A549 treated with CpdA at 1 μM for 4 hours (cell line): ENCODE measurements at places on chromosomes 7 and 10. TPM values are rescaled to one million over a fixed set of nuclear protein-coding genes. Genes with fewer than 3 reads are reported as not detected.

Gene GPC2
- 0.24 to 1.4 TPM (median 0.67 TPM) in 5 replicates for total RNA-seq

Gene ENTPD1
- total RNA-seq: 0.02 to 0.10 TPM in 2 of 5 replicates, not detected in the others

Gene RGR
- not detected in 5 replicates for total RNA-seq

Gene POR
- total RNA-seq: 119 to 162 TPM (median 158 TPM) in 5 replicates

Gene CRHR2
- 0.03 TPM in 1 of 5 replicates, not detected in the others for total RNA-seq

Gene TMEM229A
- not detected in 5 replicates for total RNA-seq

Gene CFAP46
- total RNA-seq: 1.0 to 1.5 TPM (median 1.3 TPM) in 5 replicates

Gene FAM25G
- total RNA-seq: 1.1 to 2.6 TPM (median 1.4 TPM) in 4 of 5 replicates, not detected in the other

Gene SFTPA1
- total RNA-seq: not detected in 5 replicates

Gene CHST3
- 34.9 to 42.8 TPM (median 36.6 TPM) in 5 replicates for total RNA-seq

Gene CYP3A4
- not detected in 5 replicates for total RNA-seq

Gene FOXP2
- not detected in 5 replicates for total RNA-seq

Gene PNLIPRP3
- not detected in 5 replicates for total RNA-seq

Gene EPHB6
- 0.23 to 0.49 TPM (median 0.38 TPM) in 5 replicates for total RNA-seq

Gene MMRN2
- total RNA-seq: 0.51 to 1.1 TPM (median 0.94 TPM) in 5 replicates

Gene YKT6
- 119 to 124 TPM (median 122 TPM) in 5 replicates for total RNA-seq

Gene ATP6V0E2
- total RNA-seq: 45.3 to 64.3 TPM (median 59.8 TPM) in 5 replicates

Gene ST8SIA6
- 0.07 to 0.13 TPM in 2 of 5 replicates, not detected in the others for total RNA-seq
